ENCODE measurements at places on chromosomes 6 and 20.

- no peak for DNase-seq
Measured at GRCh38 chr20:61457725-61458124, 205.7 kb downstream of the CDH4 start.

DNA sequence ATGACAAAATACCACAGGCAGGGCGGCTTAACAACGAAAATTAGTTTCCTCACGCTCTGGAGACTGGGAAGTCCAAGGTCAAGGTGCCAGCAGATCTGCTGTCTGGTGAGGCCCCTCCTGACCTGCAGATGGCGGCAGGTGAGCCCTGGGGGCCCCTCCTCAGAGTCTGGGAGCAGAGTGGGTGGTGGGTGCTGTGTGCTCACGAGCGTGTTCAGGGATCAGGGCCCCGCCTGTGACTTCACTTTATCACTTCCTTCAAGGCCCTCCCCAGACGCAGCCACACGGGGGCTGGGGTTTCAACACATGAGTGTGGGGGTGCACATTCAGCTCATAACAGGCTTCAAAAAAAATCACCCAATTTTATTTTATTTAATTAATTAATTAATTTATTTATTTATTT, 39.3 kb downstream of the SLC2A4RG start:
- DNase-seq: no peak

GRCh38 chr6:33248643-33248931, 23.1 kb downstream of the VPS52 start:
- no peak for DNase-seq

DNA sequence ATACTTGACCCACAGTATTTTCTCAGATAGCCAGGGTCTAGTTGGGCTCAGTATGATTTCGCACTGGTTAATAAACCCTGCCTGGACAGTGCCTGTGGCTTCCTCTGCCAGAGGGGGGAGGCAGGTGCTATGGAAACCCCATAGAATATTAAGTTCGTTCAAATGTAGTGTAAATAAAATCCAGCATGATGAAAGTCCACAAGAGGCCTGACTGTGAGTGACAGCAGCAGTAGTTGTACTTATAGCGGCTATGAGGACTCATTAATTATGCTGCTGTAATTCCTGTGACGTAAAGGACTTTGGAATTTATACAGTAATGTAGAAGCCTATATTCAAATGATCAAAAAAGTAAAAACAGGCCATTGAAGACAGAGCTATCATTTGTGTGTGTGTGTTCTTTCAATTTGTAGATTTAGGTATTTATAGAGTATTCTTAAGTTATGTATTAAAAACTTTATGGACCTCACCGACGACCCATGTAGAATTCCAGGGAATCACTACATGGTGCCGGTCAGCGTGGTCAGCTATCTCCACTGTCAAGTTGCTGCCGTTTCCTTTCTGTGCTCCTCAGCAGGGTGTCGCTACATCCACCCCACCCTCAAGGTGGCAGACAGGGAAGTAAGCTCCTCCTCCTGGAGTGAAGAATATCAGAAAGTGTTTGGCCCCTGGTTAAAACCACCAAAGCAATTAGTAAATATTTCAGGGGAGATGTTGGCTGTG, 10.0 kb downstream of the PYGB start:
- no peak for DNase-seq

- DNase-seq: no peak
Measured at GRCh38 chr6:97437087-97437486, 154.1 kb upstream of the MMS22L start.

All from T-helper 2 cell treated with Interferon-gamma antibody and Interleukin-4, amounts not matched to agents 5 μg/mL and 100 μg/mL, for 36 hours (primary cell).